ENCODE measurements at places on chromosomes 7 and 10.

GRCh38 chr7:131769241-131769640 is 212.8 kb upstream of the PODXL start:
- no peak for DNase-seq

GRCh38 chr7:152636441-152636840 is 39.5 kb downstream of the XRCC2 start:
- no peak for DNase-seq

DNA sequence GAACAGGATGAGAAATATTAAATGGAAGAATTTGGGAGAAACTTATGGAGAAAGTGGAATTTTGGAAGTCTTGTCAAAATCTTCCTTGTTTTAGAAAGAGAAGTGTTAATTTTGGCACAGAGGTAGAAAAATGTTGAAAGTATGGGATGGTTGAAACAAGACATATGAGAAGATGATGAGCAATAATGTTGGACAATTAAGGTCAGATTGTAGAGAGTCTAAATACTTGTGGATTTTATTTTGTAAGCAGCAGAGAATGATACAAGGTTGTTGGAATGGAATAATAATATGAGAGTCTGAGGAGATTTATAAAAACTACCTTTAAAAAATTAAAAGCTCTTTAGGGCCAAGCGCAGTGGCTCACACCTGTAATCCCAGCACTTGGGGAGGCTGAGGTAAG is 34.6 kb downstream of the PHTF2 start:
- no peak for DNase-seq

DNA sequence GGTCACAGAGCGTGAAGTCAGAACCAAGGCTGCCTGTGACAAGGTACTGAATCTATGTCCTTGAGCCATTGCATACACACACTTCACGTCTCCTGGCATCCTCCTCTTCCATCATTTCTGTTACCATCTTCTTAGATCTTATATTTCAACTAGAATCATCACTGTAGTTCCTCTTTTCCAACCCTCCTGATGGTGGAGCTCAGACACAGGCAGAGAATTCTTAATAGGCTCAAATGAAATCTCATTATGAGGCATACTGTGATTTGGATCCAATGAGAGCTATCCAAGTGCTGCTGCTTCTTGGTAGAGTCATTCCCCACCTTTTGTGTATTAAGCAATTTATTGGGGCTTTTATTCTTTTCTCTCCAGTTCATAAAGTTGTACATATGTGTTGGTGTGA is 113.2 kb downstream of the CALCR start:
- DNase-seq, result no peak

GRCh38 chr7:33044986-33045385 is 17.6 kb downstream of the NT5C3A start:
- DNase-seq, result no peak

Data from femur (tissue), 1 donor.